Stimulated activated naive CD4-positive, alpha-beta T cell (primary cell): ENCODE measurements at places on chromosomes 2 and 18.
A peak's percentile ranks its signal among the peaks of the same experiment; 100 is the strongest.

- no peak for DNase-seq
Observed at GRCh38 chr2:111139637-111140317, 19.1 kb downstream of the BCL2L11 start.

- no peak for DNase-seq
Observed at GRCh38 chr18:22136395-22136794, 33.0 kb upstream of the GATA6 start.

DNA sequence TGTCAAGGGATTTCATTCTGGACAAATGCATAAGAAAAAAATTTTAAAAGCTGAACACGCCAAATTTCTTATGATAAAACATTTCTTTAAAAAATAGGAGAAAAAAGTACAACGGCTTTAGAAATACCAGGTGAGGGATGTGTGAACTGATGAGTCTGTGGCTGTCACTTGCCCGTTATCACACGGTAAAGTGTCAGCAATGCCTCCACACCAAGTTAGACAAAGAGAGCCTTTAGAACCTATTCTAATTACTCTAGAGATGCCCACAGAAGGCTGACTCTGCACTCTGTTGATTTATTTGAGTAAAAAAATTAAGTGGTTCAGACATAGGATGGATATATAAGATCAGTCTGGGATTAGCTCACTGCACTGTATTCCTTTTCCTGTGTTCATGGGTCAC, 523.8 kb downstream of the RNF144A start:
- DNase-seq, result no peak

- DNase-seq, result no peak
Observed at GRCh38 chr2:16057661-16058060, 117.3 kb downstream of the MYCN start.

DNA sequence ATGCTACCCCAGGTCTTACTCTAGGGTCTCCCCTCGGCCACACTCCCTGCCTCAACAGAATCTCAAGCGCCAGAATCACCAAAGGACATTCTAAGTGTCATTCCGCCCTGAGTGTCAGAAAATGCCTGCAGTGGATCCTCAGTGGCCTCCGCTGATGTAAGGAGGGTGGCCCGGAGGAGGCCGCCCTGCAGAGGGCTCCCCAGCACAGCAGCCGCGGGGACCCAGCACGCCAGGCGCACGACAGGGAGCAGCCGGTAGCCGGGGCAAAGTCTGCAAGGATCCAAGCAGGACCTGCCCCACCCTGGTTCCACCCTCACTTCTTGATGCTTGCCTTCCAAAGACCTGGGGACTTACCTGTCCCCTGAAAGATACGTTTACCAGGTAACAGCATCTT, 54.2 kb upstream of the ID2 start:
- DNase-seq, result no peak

GRCh38 chr18:48314690-48315089, 94.5 kb downstream of the ZBTB7C start:
- no peak for DNase-seq

DNA sequence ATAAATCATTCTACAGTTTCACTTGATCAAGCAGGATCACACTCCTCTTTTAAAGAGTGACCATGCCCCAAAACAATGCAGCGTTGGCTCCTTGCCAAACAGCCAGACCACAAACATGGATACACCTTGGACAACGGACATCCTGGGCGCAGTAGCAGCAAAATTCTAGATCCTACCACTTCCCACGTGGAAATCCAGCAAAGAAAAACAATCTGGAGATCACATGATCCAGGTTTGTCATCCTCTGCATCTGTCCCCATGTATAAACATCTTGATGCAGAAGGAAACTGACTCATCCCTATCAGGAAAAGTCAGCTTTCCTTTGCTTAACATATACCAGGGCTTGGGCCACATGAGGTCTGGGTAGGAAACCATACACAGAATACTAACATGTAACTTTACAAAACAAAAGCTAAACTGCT, 53.1 kb downstream of the ZNF521 start:
- no peak for DNase-seq

- no peak for DNase-seq
Observed at GRCh38 chr2:792687-793086, 115.5 kb upstream of the TMEM18 start.

DNA sequence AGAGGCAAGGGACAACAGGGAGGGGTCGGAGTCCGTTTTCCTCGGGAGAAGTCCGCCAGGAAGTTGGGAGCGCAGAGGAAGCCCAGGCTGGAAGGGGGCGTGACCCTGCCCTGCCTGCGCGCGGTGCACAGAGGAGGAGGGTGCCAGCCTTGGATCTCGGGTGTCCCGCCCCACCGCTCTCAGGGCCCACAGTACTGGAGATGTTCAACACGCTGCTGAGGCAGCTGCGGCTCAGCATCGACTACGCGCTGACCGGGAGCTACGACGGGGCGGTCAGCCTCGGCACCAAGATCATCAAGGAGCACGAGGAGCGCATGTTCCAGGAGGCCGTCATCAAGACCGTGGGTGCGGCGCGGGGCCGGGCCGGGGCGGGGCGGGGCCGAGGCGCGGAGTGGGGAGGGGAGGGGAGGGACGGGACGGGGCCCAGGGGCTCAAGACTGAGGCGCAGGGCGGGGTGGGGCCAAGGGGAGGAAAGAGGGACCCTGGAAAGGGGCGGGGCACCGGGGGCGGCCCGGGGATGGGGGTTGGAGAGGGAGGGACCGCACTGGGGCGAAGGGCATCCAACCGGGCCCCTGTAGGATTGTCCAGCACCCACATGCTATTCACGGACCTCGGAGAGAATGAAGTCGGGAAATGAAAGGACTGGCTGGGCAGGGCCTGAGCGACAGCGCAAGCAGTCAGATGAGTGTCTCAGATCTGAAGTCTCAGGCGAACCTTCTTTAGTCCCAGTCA, 36.6 kb downstream of the POMC start:
- DNase-seq, result no peak

DNA sequence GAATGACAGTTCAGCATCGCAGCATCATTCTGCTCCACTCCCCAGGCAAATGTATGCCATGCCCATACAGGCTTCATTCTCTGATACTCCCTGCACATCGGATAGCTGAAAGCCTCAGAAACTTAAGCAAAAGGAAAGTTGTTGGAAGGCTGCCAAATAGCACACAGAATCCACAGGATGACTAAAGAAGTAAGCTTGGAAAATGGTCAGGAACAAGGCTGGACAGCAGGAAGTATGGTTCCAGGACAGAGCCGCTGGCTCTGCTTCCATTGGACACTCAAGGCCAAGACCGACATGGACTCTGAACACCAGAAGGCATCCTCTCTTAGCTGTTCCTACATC, 256.5 kb downstream of the CDH20 start:
- DNase-seq, result no peak

- DNase-seq, result no peak
Observed at GRCh38 chr18:23563377-23564043, 22.8 kb downstream of the NPC1 start.

GRCh38 chr2:99488539-99489062, 1.2 kb downstream of the REV1 start:
- DNase-seq, result no peak

DNA sequence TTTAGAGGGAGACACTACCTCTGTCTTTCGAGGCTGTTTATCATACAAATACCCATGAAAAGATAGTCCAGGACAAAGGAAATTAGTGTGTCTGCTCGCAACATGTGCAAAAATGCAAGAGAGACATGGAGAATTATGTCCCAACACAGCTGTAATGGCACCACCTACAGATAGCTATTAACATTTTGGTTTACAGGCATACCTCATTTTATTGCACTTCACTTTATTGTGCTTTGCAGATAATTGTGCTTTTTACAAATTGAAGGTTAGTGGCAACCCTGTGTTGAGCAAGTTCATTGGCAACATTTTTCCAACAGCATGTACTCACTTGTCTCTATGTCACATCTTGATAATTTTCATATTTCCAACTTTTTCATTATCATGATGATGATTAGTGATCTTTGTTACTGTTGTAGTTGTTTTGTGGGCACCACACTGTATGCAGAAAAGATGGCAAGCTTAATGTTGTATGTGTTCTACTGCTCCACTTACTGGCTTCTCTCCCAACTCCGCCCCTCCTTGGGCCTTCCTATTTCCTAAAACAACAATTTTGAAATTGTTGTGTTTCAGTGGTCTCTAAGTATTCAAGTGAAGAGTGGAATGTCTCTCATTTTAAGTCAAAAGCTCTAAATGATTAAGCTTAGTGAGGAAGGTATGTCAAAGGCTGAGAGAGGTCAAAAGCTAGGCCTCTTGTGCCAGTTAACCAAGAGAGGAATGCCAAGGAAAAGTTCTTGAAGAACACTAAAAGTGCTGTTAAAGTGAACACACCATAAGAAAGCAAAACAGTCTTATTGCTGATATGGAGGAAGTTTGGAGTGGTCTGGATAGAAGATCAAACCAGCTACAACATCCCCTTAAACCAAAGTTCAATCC, 52.0 kb downstream of the ANKRD12 start:
- DNase-seq, result no peak

- no peak for DNase-seq
Observed at GRCh38 chr2:196500686-196501431, 138.7 kb upstream of the CCDC150 start.

DNA sequence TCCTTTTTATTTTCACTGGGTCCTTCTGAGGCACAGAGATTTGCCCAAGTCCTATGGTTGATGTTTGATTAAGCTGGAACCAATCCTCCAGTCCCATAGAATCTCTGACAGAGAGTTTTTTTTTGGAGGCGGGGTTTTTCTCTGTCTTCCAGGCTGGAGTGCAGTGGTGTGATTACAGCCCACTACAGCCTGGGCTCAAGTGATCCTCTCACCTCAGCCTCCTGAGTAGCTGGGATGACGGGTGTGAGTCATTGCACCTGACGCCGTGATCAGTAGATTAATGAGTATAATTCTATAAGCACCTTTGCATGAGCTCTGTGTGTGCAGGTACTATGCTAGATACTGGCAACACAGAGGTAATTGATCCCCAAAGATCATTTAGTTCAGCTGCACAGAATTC, 15.3 kb upstream of the TRPM8 start:
- DNase-seq, result no peak

- no peak for DNase-seq
Observed at GRCh38 chr2:150517951-150518680, 30.6 kb upstream of the RND3 start.

- DNase-seq, result no peak
Observed at GRCh38 chr2:44247924-44248323, 27.4 kb upstream of the SLC3A1 start.

GRCh38 chr2:23904692-23905091, 22.2 kb downstream of the ATAD2B start:
- DNase-seq, result no peak

DNA sequence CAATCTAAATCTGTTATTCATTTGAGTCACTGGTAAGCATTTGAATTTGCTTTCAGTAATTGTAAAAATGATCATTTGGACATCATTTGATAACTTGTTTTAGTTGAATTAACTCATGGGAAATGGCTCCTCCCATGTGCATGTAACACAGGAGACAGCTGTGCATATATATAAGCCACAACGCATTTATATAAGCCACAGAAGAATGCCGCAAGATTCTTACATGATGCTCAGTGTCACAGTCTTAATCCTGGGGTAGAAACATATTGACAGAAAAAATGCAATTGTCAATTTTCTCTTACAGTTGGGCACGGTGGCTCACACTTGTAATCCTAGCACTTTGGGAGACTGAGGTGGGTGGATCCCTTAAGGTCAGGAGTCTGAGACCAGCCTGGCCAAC, 13.3 kb upstream of the IAH1 start:
- DNase-seq, result no peak

- DNase-seq, result no peak
Observed at GRCh38 chr2:121555008-121555407, 24.3 kb downstream of the RNU4ATAC start.

DNA sequence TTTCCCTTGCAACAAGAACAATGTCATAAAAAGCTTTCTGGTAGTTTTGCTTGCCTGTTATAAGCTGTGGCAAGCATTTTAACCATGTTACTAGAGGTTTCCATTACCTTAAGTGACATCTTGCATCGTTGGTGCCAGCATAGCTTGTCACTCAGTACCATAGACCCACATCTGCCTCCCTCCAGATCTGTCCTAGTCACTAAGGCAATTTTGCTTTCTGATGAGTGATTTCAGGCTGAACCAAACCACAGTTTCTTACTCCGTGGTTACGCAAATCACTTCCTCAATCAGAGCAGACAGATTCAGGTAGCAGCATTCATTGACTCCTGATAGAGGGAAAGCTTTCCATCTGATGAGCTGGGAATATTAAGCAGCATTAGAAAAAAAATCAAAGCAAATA, 1057.5 kb upstream of the FAM98A start:
- DNase-seq, result no peak

DNA sequence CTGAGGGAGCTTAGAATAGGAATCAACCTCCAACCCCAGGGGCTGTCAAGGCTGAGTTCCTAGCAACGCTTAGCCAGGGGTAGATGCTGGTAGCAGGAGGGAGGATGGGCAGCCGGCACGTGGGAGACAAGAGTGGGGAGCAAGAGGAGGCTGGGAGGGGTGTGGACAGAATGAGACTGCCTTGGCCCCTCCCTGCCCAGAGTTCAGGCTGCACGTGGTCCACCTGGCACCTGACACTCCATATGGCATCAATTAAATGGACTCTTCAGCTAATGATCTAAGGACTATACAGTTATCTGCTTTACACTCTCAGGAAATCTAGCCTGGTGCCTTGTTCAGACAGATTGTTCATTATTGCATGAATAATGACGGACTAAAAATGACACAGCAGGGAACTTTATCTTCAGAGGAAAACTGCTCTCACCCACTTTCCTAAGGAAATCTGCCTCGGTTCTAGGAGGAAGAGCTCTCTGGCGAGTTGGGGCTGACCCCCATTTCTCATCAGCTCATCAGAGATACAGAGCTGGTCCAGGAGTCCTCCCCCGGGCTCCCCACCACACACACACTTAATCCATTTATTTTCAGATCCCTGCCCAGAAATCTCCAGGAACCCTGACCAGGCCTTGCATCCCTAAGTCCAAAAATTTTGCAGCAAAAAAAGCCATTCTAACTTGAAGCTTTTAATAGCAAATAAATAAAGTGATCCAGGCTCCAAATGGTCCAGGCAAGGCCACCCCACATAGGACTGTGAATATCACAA, 102.1 kb upstream of the CDC42EP3 start:
- no peak for DNase-seq

DNA sequence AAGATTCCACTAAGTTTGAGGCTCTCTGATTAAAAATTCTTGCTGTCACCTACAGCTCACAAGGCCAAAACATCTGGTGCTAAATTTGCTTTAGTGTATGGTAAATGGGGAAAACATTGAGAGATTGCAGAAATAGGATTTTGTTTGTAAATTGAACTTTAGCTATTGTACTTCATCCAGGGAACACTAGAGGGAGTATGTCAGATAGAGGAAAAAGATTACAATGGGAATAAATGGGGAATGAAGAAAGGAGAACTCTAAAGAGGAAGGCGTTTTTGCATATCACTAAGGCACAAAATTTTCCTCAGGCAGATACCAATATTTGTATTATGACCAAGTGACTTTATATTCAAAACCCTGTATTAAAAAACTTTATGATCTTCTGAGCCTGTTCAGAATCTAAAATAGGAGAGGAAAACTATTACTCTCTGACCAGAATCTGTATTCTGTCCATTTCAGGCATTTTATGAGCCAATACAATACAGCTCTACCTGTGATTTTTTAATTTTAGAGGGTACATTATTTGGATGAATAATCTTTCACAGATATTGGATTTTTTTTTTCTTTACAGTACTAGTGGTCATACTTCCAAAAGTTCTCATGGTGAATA, 52.3 kb upstream of the ITGB6 start:
- peak; percentile 18 for DNase-seq
